Activated CD4-positive, alpha-beta memory T cell treated with anti-CD3 and anti-CD28 coated beads for 36 hours (primary cell): ENCODE measurements at places on chromosomes 1 and 21. TPM values are rescaled to one million over a fixed set of nuclear protein-coding genes. Genes with fewer than 3 reads are reported as not detected.

CRP gene
- not detected for total RNA-seq

ALPL gene
- not detected for total RNA-seq

CTNNBIP1 gene
- total RNA-seq, result 13.2 TPM

TDRD10 gene
- total RNA-seq, result not detected

TMEM82 gene
- not detected for total RNA-seq

TMEM35B gene
- 26.5 TPM for total RNA-seq

PRKAA2 gene
- not detected for total RNA-seq

FBXO44 gene
- total RNA-seq, result 16.8 TPM

MPL gene
- not detected for total RNA-seq

LMOD1 gene
- not detected for total RNA-seq

RGS8 gene
- 0.05 TPM for total RNA-seq

GJA8 gene
- not detected for total RNA-seq

LMO4 gene
- 23.0 TPM for total RNA-seq

ADCY10 gene
- 0.05 TPM for total RNA-seq

SEMA6C gene
- 1.9 TPM for total RNA-seq

EPHB2 gene
- 0.07 TPM for total RNA-seq

LINGO4 gene
- total RNA-seq, result 0.39 TPM

CRYBG2 gene
- 1.6 TPM for total RNA-seq

STUM gene
- not detected for total RNA-seq

OVAAL gene
- total RNA-seq, result not detected

ZFP69B gene
- 5.7 TPM for total RNA-seq

CD34 gene
- not detected for total RNA-seq
